Karpas-422 (cell line): ENCODE measurements at places on chromosomes 2 and 18.

DNA sequence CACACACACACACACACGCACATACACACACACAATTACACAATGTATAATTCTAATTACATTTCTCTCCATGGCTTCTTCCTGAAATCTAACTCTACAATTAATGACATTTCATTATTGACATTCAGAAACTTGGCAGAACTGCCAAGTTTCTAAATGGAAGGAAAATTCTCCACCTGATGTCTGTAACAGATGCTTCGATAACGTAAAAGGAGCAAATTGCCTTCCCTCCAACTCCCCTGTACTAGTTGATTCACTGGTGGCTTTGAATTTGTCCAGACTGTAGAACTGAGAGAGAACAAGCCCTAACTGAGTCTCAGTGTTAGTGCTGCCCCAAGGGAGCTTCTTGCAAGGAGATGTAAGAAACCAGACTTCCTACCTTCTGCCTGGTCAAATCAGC, 255.1 kb upstream of the TMEM200C start:
- no peak for DNase-seq

DNA sequence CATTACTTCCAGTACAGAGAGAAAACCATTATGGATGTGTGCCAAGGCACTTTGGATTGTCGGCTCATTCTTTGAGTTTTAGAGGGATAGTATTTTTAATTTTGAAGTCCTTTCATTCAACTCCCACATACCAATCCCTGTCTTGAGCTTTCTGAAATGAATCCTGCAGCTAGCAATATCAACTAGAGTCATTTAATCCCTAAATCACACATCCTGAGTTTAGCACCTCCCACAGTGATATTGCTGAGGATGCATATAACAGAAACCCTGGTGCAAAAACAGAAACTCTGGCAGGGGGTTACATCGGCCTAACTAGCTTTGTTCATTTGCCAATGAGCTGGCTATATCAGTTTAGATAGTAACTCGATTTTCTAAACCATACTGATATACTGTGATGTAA, 427.3 kb downstream of the LRP1B start:
- no peak for DNase-seq

DNA sequence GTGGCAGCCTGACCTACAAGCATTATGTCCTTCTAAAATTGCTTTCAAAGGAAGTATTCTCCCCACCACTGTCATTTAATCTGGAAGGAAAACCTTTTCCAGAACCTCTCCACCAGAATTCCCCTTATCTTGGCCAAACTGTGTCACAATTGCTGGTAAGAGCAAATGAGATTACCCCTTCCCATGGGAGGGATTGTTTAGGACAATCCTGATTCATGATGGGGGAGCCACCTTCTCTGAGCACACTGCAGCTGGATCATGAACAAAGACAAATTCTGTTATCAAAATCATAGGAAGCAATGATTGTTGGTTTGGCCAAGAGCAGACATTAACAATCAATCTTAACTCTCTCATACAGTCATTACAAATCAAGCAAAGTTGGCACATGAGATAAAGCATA, 18.1 kb upstream of the ATOH8 start:
- no peak for DNase-seq

GRCh38 chr2:9440058-9440727, 16.7 kb downstream of the CPSF3 start:
- no peak for DNase-seq

DNA sequence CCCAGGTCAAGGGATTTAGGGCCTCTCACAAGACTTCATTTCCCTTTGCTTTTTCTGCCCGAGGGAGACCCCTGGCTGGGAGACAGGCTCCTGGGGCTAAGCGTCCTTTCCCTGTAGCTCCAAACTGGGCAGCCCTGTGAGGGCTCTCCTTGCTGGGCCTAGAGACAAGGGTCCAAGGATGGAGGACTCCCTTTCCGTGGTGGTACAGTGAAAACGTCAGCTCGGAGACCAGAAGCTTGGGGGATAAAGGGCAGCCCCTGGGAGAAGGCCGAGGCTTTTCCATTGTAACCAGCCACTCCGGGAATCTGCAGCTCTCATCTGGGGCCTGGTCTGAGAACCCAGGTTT, 2.3 kb downstream of the SIX2 start:
- DNase-seq = no peak

GRCh38 chr18:10476338-10476791, 21.9 kb downstream of the APCDD1 start:
- peak; percentile 41 for DNase-seq

DNA sequence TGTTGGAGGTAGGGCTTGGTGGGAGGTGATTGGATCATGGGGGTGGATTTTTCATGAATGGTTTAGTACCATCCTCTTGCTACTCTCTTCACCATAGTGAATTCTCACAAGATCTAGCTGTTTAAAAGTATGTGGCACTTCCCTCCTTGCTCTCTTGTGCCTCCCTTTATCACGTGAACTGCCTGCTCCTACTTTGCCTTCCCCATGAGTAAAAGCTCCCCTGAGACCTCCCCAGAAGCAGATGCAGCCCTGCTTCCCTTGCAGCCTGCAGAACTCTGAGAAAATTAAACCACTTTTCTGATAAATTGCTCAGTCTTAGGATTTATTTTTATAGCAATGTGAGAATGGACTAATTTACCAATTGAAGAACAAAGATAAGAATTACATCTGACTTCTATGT, 223.1 kb downstream of the RNF144A start:
- peak; percentile 63 for DNase-seq

GRCh38 chr2:59584958-59585357, 968.5 kb downstream of the BCL11A start:
- peak; percentile 82 for DNase-seq

DNA sequence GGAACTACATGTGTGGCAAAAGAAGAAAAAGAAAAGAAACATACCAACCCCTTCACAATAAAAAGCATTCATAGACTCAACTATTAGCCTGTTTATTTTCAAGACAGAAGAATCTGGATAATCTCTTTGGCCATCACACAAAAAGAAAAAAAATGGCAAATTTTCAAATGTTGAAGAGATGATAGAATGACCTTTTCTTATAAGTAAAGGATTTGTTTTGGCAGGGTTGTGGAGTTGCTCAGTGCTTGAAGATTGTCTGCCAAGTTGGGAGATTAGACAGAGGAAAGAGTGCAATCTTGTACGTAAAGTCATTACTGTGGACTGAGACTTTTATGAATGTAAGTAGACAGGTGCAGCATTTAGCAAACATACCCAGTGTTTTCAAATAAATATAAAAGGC, 18.5 kb upstream of the FAM171B start:
- no peak for DNase-seq

GRCh38 chr2:21500401-21500945, 376.7 kb downstream of the TDRD15 start:
- DNase-seq = no peak
